ENCODE measurements at places on chromosomes 6 and 20.

DNA sequence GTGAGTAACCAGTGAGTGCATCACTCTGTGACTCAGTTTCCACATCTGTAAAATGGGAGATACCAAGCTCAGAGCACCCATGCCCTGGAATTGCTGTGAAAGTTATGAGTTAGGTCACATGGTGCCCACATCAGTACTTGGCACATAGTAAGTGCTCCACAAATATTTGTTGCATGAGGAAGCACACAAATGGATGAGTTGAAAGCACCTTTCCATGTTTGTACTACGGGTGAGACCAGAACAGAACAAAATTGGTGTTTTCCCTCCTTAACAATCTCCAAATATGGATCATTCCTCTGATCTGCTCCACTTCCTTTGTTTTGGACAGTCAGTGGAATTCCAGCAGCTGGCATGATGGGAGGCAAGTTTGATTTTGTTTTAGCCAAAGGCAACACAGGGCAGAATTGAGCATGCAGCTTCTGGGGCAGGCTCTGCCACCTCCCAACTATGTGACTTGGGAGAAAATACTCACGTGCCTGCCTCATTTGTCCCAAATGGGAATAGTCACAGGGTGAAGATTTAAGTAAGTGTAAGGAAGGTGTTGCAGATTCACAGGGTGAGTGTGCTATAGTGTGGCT is 503.7 kb upstream of the SULF2 start:
- no peak for DNase-seq

DNA sequence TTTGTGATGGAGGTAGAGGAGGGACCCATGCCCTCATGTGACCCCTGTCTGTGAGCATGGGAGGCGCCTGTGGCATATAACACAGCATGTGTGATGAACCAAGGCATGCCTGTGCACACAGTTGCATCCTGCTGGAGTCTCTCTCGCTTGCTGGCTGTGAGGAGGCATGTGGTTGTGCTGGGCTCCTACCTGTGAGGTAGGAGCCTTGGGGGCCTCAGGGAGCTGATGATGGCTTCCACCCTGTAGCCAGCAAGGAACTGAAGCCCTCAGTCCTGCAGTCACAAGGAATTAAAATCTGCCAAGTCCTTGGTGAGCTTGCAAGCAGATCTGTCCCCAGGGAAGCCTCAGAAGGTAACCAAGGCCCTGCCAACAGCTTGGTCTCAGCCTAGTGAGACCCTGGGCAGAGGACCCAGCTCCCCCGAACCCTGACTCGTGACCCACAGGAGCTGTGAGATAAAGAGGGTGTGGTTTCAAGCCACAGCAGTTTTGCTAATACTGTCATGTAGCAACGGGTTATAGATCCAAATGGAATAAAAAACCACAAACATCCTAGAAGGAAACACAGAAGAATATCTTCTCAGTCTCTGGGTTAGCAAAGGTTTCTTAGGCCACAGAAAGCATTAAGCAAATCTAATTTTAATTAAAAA is 145.7 kb downstream of the WDR27 start:
- no peak for DNase-seq

DNA sequence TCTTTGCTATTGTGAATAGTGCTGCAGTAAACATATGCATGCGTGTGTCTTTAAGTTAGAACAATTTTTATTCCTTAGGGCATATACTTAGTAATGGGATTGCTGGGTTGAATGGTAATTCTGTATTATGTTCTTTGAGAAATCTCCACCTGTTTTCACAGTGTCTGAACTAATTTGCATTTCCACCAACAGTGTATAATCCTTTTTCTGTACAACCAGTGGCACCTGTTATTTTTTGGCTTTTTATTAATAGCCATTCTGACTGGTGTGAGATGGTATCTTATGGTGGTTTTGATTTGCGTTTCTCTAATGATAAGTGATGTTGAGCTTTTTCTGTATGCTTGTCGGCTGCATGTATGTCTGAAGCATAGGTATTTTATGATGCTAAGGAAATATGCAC is 820.8 kb upstream of the MAP3K7 start:
- peak; percentile 35 for DNase-seq

DNA sequence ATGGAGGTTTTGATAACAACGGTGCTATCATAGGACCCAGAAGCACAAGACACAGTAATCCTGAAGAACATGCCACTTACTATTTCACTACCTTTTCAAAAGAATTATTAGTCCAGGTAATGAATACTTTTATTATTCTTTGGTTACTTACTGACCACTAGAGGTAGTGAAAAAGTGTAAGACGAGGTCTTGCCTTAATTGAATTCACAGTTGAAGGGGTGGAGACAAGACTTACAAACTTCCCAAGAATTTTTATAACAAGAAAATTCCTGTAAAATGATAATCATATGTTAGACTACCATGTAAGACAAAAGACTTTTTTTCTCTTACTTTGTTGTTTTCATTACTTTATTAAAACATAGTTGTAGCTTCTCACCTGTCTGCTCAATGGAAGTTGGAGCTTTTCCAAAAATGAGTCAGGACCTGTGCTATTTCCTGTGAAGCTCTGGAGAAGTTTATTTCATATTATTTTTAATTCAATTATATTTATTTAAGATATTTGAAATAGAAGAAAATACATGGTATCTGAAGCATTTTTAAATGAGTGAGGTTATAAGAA is 52.4 kb downstream of the DOP1A start:
- no peak for DNase-seq

- peak; percentile 42 for DNase-seq
Measured at GRCh38 chr6:79453558-79454042, 83.6 kb downstream of the LCA5 start.

GRCh38 chr20:52746190-52746589 is 226.0 kb upstream of the TSHZ2 start:
- DNase-seq, result no peak

DNA sequence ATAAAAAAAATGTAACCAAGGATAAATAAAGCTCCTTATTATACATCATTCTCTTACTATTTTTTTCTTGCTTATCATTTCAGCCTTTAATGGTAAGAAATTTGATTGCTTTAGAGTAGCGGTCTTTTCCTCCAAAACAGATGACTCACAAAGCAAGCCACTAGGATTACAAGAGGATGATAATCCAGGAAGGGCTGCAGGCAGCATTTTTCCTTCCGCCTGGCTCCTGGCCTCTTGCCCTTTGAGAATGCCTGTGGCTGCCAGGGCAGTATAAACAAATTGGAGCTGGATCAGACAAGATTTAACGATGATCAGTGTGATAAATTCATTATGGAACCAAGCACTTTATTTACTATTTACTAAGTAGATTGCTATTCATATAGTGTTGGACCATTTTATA is 9.7 kb upstream of the FBXL4 start:
- DNase-seq, result no peak

- DNase-seq, result no peak
Measured at GRCh38 chr20:23568320-23568970, at the start of gene CST9L. Gene CST9L (minus strand): TSS chr20:23568484. CDS start chr20:23568450, 34 bp downstream.

DNA sequence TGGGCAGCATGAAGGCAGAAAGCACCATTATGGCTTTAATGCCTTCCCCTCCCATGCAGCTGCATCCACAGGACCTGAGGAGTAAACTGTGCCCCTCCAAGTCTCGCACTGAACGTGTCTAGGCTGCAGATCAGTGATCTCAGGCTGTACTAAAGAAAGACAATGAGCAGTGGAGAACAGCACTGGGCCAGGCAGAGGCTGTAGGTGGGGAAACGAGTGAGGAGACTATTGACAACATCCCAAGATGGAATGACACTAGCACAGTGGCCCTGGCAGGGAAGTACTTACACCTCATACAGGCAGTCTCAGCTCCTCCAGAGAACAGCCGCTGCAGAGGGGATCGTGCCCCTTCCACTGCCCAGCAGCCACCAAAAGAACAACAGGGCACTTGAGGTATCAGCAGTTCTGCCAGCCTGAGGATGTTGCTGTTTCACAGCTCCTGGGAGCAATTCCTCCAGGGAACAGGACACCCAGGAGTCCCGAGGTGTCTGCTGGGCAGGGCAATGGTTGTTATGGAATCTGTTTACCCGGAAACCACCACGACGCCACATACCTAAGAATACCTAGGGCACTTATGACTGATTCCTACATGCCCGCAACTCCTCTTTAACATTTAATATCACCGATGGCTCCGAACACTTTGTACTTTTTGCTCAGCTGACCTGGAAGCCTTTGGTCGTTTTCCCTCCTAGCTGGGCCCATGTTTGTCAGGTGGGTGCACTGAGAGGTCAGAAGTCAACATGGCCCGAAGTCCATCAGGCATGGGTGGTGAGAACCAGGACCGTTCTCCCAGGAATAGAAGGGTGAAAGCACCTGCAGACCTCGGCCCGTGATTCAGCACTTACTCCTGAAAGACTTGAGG is 79.1 kb downstream of the SLC22A23 start:
- DNase-seq, result no peak

DNA sequence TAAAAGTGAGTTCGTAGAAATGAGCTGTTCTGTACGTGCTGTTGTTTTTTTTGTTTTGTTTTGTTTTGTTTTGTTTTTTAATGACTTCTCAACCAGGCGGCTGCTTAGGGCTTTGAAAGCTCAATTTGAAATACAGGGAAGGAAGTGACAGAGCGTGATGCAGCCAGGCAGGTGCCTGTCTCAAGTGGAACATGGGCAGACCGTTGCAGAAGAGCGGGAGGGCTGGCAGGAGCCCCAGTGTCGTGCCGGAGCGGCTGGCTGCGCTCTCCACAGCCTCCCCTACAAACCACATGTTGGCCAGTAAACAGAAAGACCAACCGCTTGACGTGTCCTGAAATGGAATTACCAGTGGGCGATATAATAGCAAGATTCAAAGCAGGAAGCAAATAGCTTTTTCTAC is 164.9 kb upstream of the RREB1 start:
- DNase-seq, result no peak

DNA sequence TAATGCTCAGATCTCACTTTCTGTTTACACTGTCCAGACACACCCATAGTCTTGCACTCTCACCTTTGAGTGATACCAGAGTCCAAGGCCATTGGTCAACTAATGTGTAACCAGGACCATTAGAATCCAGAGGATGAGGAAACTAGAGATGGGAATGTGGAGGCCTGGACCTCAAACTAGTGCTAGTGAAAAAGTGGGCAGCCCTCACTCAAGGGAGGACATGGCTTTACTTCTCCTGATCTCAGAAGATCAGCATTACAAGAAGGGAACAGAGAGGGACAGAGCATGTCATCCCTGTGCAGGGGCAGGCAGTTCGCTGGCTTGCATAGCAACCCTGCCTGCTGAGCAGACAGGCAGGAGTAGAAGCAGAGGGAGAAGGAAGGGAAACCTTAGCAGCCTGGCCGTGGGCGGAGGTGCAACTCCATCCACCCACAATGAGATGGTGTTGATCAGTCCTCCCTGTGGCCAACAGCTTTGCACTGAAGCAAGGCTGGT is 22.6 kb upstream of the XRN2 start:
- no peak for DNase-seq

DNA sequence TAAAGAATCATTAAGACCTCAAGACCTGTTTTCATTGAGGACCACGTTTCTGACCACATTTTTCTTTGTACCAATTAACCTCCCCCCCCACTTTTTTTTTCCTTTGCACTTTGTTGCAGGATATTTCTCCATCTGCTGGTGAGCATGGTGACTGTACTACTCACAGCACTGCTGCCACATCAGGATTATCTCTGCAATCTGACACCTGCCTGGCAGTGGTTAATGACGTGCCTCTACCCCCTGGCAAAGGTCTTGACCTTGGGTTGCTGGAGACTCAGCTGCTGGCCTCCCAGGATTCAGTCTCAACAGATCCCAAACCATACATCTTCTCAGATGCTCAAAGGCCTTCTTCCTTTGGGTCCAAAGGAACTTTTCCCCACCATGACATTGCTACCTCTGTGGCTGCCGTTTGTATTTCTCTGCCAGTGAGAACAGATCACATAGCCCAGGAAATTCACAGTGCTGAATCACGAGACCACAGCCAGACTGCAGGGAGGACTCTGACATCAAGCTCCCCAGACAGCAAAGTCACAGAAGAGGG is 46.6 kb upstream of the EDN3 start:
- DNase-seq, result no peak

DNA sequence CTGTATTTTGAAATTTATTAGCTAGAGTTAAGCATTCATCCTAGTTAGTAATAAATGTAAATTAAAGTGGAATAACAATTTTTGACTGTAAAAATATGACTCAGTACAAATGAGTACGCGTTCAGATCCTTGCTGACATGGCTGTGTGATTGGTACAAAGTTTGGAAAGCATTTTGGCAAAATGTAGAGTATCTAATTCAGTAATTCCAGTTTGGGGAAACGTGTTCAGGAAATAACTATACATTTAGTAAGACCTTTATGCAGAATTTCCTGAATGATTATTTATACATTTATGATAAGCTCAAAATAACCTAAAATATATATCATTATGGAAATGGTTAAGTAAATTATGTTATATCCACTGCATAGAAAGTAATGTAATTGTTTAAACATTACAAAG is 8.0 kb downstream of the VTA1 start:
- DNase-seq, result no peak

DNA sequence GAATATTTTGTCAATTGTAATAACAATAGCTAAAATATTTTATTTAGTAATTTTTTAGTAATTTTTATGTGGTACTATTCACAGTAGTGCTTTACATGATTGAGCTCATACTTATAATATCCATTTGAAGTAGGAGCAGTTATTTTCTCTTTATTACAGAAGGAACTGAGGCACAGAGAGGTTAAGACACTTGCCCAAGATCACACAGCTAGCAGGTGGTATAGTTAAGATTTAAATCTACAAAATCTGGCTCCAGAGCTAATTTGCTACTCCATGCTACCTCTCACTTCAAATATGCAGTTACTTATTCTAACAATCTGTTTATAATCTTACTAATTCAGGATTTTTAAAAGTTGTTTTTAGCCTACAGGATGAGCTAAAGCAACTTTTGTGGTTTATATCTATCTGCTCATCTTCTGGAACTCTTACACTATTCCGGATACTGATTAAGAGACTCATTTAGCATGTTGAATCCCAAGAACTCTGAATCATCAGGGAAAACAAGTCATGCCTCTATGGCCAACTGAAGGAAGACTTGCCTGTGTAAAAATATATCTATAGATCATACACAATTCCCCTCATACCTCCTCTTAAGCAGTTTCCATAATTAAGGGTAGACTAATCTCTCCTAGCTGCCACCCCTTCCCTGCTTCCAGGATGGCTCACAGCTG is 324.2 kb downstream of the UBE3D start:
- no peak for DNase-seq

GRCh38 chr6:4901386-4902061 is 102.3 kb downstream of the RPP40 start:
- no peak for DNase-seq

DNA sequence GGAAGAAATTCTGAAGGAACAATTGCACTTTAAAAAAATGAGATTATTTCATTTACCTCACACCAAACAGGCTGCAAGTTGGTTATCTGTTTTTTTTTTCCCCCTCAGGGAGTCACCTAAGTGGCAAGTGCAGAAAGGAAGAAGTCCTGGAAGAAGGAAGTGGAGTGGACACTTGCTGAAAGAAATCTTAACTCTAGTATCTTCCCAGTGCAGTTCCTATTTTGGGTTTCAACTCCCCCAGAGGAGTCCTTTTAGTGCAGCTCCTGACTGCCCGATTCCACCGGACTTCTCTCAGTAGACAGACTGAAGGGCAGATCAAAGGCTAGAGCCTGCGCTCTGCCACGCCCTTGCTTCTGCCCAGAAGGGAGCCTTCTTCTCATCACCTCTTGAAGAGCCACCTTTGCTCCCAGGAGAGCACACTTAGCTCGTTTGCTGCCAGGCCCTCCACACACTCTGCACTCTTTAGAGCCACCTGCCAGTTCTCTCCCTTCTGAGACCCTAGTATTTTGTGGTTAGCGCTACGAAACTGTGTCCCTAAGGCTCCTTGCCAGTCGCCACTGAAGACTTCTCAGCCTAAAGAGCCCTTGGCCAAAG is 4.9 kb downstream of the MTCL3 start:
- DNase-seq, result no peak

- no peak for DNase-seq
Measured at GRCh38 chr6:20572288-20572687, 38.0 kb downstream of the CDKAL1 start.
